NCI-H460 (cell line): ENCODE measurements at places on chromosomes 2 and 18. TPM values are rescaled to one million over a fixed set of nuclear protein-coding genes. Genes with fewer than 3 reads are reported as not detected.

The MC5R gene
- not detected in 2 replicates for total RNA-seq

The ACOXL gene
- total RNA-seq, result not detected in 2 replicates

The ZNF407 gene
- total RNA-seq, result 4.2 and 5.7 TPM in 2 replicates

The MPV17 gene
- total RNA-seq, result 77.5 and 83.6 TPM in 2 replicates

- DNase-seq, result no peak
These were observed 242.5 kb downstream of the AFF3 start for GRCh38 chr2:99899882-99900281.

DNA sequence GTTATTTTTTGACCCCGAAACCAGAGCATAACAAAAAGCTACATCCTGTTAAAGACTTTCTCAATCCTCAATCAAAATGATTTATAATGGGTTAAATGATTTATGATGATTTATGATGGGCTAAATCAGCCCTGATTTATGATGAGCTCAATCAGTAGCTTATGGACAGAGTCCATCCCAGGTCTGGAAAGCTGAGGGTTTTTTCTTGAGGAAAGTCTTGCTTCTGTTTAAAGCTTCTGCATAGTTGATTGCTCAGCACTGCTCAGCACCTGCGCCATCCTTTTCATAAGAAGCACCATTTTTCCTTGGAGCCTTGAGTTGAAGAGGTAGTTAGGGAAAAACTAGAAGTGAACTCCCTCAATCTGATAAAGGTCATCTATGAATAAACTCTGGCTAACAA, 356.8 kb downstream of the CYRIA start:
- DNase-seq, result no peak

DNA sequence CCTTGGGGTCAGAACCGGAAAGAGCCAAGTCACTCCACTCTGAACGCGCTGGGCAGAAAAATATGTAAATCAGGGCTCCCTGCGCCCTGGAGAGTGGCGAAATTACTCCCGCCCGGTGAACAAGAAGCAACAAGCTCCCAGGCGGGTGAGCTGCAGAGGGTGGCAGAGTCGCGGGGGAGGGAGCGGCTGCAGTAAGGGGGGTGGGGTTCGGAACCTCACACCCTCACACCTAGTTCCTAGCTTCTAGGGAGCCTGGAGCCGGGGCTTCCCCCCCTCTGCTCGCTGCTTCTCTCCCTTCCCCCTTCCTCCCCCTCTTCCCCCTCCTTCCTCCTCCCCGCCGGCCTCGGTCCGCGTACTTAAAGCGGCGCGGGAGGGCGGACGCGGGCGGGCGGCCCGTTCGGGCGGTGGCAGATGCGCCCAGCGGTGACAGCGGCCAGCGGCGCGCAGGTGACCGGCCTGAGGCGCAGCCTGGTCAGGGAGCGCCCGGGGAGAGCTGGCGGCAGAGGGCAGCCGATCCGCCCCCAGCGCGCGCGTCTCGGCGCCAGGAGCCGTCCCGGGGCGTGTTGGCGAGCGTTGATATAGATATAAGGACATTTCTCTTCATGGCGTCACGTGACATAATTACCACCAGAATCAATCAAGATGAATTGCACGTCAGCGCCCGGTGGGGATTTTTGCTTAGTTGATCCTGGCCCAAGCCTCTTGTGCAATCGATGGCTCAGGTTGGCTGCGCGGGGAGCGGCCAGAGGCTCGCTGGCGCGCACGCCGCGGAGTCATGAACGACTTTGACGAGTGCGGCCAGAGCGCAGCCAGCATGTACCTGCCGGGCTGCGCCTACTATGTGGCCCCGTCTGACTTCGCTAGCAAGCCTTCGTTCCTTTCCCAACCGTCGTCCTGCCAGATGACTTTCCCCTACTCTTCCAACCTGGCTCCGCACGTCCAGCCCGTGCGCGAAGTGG, at the start of gene HOXD11:
Gene HOXD11 (plus strand): TSS at position 700 of the 959 bp plus-strand sequence. CDS start 76 bp downstream, at position 776.
- DNase-seq, result no peak

DNA sequence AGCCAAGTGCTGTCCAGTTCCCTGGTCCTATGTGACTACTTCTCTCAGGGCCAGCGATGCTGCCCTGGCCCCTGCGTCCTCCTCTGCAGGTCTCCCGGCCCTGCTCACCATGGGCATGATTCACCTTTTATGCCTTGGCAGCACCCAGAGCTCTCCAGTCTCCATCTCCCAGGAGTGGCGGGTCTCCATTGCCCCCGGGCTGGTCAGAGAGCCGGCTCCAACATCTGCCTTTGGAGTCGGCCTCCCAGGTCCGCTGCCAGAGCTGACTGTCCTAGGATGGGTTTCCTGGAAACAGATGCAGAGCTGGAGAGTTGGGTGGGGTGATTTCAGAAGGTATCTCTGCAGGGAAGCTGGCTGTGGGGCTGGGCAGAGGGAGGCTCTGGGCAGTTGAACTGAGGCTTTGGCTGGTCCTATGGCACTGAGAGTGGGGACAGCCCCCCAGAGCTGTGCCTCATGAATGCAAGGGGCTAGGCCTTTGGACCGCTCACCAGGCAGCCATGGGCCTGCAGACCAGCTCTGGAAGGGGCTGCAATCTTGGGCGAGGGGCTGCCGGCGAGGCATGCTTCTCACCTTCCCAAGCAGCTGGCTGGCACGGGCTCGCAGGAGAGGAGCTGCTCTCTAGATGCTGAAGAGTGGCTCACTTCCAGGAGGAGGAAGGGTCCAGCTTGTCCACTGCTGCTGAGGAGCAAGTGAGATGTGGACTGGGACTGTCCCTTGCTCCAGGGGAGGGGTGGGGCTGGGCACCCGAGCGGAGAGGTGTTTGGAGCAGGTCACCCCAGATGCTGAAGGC, 59.8 kb upstream of the HS6ST1 start:
- no peak for DNase-seq

DNA sequence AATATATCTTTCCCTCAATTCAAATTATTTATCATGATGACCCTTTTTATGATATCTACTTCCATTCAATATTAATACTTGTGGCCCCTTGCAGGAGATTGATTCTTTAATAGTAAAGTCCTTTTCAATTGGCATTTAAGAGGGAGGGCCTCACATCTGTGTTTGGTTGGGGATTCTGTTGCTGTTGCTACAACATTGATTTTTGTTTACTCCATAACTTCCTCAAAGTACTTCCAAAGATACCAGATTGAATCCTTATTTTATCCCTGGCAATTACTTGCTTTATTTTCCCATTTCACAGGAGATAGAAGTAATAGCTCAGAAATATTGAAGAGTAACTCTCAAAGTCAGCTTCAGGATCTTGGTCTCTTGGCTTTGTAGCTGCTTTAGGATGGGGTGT, 32.8 kb downstream of the MEIS1 start:
- DNase-seq, result no peak

DNA sequence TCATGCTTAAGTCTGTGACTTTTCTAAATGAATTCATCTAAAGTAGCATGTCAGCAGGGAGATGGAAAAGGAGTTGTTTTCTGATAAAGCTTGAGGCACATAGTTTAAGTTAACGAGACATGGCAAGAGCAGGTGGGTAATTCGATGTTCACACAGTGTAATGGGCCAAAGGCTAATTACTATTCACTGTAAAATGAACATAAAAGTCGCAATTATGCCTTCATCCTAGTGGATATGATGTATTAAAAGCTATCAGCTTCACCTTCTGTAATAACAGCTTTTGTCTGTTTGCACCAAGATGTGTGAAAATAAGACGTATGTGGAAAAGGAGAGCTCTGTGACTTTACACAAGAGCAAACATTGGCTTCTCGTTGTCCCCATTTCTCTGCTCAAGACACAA, 94.2 kb upstream of the CDH20 start:
- DNase-seq, result no peak

- no peak for DNase-seq
These were observed 1.2 kb downstream of the MAT2A start for GRCh38 chr2:85540133-85540648.

DNA sequence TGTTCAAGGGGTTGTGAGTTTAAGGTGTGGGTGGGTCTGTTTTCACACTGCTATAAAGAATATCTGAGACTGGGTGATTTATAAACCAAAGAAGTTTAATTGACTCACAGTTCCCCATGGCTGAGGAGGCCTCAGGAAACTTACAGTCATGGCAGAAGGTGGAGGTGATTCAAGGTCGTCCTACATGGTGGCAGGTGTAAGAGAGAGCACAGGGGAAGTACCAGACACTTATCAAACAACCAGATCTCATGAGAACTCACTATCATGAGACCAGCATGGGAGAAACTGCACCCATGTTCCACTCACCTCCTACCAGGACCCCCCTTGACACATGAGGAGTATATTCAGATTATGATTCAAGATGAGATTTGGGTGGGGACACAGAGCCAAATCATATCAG, 38.0 kb downstream of the RHBDD1 start:
- no peak for DNase-seq

GRCh38 chr2:176554101-176555048, 285.1 kb downstream of the MTX2 start:
- peak; percentile 52 for DNase-seq

DNA sequence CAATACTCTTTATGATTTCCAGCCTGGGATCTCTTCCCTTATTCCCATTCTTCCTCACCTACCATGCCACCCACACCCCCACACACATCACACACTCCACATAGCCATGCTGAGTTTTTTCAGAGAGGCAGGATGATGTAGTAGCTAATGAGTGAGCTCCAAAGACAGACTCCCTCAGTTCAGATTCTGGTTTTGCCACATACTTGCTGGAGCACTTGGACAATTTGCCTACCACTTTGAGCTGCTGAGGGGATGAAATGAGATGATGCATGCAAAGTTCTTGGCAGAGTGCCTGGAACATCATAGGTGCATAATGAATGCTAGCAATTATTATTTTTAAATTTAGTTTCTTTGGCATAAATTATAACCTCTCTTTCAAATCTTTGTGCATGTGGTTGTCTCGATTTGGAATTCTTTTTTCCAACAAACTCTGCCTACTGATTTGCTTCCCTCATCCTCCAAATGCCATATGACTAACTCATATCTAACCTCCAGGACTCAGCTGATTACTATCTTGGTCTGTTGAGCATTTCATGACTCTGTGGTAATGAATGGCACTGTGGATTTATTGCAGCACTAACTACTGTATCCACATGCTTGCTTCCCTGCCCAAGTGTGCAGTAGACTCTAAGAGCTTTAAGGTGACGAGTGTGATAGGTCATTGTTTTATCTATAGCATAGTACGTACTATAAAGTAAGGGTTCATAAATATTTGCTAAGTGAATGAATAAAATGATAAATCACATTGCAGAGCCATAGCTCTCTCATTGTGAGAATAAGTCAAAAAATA, 99.1 kb downstream of the TACR1 start:
- no peak for DNase-seq

DNA sequence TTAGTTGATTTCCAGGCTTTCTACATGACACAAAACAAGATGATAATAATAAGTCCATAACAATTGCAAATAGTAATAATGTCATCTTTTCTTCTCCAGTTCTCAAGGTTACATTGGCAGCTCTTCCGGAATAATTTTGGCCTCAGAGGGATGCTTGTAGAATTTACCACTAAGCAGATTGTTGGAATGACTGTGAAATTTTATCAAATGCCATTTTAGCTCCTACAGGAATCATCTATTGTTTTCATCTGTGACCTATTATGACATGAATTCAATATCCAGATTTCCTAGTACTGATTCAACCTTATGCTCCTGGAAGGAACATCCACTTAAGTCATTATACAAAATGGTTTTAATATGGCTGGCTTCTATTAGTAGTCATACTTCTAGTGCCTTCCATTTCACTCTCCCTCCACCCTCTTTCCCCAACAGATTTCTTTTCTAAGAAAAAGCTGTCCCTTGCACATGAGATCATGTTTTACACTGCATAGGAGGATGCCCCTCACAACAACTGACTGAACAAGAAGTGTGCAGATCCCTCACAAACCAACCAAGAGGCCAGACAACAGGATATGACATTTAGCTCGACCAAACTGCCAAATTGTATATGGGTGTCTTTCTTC, 200.0 kb downstream of the DNER start:
- no peak for DNase-seq
